ENCODE measurements at places on chromosomes 4 and X.

DNA sequence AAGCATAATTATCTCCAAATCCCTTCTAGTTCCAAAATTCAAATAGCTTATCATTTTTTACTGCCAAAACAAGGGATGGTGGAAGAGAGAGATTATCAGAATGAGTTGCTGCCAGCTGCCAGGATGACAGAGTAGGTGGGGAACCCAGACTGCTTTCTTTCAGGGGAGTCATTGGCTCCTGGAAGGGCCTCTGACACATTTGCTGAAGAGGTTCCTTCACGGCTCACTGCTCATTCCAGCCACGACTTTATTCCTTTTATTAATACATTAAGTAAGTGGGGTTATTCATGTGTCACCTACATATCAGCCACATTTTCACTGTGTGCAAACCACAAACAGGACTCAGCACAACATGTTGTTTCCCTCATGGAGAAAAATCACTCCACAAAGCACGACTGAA lies 12.7 kb upstream of the SMIM43 start:
- no peak for DNase-seq

DNA sequence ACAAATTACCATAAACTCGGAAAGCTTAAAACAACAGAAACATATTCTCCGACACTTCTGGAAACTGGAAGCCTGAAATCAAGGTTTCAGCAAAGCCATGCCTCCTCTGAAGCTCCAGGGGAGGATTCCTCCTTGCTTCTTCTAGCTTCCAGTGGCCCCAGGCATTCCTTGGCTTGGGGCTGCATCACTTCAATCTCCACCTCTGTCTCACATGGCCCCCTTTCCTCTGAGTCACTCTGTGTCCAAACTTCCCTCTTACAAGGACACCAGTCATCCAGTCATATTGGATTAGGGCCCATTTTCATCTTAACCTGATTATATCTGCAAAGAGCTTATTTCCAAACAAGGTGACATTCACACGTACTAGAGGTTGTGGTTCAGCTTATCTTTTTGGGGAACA lies 17.3 kb downstream of the PARM1 start:
- no peak for DNase-seq

GRCh38 chr4:38503689-38504395 lies 160.2 kb upstream of the KLF3 start:
- peak; percentile 59 for DNase-seq

DNA sequence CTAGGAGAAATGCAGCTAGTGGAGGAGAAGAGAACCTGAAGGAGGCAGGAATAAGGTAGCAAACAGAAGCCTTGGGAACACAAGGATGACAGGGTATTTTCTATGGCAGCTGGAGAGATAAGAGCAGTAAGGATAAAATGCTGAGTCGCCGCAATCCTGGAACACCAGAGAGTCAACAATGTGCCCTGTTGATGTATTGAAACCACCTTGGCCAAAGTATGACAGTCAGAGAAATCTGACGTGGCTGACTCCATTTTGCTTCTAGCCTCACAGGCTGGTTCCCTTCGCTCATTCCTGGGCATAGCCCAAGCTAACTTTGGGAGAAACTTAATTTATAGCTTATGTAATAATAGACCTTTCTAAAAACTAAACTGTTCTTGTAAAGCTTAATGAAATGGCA lies 56.6 kb upstream of the C4orf54 start:
- no peak for DNase-seq

DNA sequence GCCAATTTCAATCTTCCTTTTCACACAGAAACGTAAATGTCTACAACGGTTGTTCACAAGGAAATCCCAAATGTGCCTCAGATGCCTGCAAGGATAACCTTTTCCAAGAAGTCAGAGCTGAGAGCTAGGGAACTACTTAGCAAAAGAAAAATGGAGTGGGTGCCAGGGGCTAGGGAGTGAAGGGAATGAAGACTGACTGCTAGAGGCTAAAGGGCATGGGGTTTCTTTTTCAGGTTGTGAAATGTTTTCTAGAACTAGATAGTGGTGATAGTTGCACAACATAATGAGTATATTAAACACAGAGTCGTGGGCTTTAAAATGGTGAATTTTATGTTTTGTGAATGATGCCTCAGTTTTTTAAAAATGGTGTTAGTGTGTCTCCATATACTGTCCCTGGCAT lies 53.4 kb downstream of the CD99L2 start:
- no peak for DNase-seq

Data from activated CD4-positive, alpha-beta T cell treated with anti-CD3 and anti-CD28 coated beads, Interleukin-10, Interleukin-2, amounts not matched to agents 100 ng/mL and 50 ng/mL, durations not matched to agents 16 hours and 8 hours (primary cell).